ENCODE measurements at places on chromosomes 11 and 22.

DNA sequence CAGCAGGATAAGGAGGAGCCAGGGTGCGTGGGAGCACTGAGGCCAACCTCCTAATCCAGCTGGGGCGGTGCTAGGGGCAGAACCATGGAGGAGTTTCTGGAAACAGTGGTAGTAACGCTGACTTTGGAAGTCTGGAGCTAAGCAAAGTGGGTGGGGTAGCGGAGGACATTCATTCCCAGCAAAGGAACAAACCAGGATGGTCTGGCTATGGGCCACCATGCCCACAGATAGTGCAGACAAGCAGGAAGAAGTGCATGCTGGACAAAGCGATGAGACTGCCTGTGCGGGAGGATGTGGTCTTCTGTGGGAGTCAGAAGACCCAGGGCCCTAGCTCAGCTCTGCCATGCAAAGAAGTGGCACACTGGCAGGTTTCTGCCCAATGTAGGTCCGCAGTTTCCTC is 71.6 kb upstream of the CSNK2A3 start:
- DNase-seq: no peak

DNA sequence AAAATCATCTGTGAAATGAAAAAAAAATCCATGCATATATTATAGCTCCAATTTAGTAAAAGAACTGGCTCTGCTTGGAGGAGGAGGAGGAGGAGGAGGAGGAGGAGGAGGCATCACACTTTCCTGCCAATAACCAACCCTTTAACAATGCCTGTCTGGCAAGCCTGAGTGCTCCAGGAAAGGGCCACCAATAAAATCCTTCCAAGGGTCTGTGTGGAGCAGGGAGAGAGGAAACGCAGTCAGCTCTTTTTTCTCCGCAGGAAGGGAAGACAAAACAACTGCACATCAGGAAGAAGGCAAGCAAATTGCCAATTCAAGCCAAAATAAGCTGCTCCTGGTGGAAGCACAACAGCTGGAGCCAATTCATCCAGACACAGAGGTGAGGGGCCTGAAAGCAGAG is 139.0 kb downstream of the KCNC1 start:
- no peak for DNase-seq

GRCh38 chr11:80330264-80330663 is 889.4 kb upstream of the TENM4 start:
- DNase-seq: peak; percentile 14

GRCh38 chr11:24560324-24560723 is 63.5 kb downstream of the LUZP2 start:
- no peak for DNase-seq

DNA sequence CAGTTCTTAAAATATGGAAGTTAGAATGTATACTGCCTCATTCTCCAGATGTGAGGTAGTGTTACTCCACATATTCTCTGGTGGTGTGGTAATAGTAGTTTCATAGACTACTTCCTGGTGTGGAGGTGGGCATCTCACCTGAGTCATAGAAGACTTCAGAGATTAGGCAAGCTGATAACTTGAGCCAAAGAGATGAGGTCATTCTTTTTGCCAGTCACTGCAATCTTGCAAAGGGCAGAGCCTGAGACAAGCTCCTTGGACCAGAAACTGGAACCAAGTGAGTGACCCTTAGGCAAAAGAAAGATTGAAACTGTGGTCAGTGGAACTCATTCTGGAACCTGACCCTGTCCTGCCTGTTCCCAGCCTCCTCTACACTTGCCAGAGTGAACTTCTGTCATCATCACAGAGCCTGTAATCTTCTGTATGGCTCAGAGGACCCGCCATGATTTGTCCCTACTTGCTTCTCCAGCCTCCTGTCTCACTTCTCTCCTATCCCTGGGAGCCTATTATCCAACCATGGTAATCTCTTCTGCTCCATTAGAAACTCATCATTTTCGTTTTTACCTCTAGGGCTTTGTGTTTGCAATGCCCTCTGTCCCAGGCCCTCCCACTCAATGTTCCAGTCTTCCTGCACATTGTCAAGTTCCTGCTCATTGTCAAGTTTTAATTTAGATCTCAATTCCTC is 10.6 kb upstream of the CCDC83 start:
- no peak for DNase-seq

DNA sequence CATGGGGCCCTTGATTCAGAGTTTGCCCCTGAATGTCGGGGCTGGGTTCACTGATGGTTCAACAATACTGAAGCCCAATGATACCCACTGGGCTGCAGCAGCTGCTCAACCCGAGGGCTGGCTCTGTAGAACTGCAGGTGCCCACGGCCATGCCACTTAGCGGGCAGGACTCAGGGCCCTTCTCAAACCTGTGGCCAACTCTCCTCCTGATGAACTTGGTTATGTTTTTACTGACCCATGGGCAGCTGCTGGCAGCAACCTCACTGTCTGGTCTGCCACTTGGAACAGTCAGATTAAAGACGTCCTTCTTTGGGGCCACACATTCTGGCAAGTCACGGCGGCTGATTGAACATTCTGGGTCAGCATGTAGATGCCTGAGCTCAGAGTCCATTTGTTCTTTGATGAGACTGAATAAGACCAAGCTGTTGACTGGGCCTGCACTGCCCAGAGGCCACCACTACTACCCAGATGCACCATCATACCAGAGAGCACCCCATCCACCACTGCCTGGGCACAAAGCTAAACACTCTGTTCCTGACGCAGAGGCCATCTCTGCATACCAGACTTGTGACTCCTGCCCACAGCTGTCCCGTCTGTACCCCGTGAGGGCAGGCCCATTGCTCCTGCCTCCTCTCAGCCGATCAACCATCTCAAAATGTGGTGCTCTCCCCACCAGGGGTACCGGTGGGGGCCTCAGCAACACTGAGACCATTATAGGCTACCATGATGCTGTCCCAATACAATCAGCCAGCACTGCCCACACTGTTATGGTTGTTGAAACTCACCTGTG is 67.8 kb downstream of the SHANK2 start:
- no peak for DNase-seq

DNA sequence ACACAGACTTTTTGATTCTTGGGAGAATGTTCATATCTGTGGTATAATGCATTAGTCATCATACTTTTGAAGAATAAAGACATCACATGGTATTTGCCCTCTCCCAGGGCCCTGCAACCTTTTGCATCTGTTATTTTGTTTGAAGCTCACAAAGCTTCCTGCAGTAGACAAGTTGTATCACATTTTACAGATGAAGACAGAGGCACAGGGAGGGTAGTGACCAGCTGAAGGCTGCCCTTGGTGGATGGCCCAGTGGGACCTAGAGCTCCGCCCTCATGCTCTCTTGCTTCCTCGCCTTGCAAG is 66.4 kb downstream of the UBASH3B start:
- DNase-seq: peak; percentile 39

DNA sequence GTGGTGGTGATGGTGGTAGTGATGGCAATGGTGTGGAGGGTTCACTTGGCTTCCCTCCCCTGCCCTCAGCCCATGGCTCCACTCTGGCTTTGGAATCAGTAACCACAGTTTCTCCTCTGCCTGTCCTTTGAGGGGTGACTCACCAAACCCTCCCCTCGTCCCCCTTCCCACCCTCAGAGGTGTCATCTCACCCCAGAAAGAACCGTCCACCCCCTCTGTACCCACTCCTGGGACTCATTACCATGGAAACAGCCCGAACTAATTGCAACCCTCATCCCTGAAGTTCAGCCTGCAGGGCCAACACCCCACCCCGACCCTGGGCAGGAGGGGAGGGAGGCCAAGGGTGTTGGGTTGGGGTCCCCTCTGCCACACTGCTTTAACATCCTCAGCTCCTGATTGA is 26.6 kb downstream of the PHLDB1 start:
- no peak for DNase-seq

DNA sequence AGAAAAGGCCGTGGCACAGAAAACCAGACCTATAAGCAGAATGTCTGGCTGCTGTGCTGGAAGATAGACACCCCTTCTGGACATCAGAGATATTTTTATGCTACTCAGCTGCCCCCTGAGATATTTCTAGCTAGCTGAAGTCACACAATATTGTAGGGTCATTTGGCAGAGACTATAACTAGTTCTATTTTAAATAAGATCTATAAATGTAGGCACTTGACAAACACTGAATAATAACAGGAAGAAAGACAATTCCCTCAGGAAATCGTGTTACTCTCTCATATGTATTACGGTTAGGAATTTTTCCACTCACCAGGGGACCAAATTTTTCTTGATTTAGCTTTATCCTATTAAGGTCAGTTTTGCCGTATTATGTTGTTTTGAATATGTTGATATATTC is 845.4 kb downstream of the OPCML start:
- DNase-seq: no peak

DNA sequence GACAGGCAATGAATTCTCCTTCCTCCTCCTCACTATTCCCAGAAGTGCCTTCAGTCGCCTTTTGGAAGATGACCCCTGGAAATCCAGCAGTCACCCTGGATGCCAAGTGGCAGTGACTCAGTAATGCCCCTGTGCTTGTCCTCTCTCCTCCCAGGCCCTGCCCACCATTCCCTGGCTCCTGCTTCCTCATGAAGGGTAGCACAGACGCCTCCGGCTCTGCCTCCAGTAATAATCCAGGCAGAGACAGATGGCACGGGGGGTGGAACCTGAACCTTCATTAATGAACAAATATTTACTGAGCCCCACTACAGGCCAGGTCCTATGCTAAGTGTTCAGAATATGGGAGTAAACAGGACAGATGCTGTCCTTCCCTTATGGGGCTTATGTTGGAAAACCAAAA is 23.2 kb downstream of the SYT13 start:
- no peak for DNase-seq

DNA sequence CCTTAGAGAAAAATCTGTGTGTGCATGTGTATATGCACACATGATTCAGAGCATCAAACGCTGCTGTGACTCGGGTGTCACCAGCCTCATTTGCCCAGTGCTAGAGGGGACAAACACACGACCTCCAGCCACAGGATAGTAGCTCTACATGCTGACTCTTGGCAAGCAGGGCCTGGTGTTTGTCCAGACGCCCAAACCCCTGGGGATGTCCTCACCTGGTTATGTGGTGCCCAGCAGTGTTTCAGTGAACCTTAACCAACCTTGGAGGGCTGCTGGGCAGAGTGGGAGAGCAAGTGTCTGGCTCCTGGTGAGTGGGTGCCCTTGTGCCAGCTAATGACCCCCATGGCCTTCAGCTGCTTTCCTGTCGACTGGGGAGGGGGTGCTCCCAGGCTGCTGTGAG is 26.7 kb downstream of the IGLL1 start:
- no peak for DNase-seq

- no peak for DNase-seq
Measured at GRCh38 chr11:3077189-3077836, 20.1 kb upstream of the CARS1 start.

DNA sequence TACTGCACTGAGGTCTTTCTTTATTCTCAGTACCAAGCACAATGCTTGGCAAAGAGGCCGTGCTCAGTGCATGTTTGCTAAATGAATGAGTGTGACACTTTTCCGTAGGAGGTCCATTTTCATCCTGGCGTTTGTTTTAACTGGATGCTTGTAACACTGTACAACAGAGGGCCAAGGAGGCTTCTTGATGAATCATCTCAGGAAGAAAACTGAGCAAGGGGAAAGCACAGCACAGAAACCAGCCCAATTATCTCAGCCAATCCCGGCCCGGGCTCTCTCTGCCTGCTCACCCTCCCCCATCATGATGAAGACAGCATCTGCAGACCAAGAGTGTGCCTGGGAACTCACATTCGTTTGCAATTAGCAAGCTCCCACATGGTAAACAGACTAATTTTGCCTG is 570.3 kb downstream of the OPCML start:
- DNase-seq: peak; percentile 5

GRCh38 chr11:33617672-33618350 is 82.8 kb downstream of the C11orf91 start:
- DNase-seq: no peak

DNA sequence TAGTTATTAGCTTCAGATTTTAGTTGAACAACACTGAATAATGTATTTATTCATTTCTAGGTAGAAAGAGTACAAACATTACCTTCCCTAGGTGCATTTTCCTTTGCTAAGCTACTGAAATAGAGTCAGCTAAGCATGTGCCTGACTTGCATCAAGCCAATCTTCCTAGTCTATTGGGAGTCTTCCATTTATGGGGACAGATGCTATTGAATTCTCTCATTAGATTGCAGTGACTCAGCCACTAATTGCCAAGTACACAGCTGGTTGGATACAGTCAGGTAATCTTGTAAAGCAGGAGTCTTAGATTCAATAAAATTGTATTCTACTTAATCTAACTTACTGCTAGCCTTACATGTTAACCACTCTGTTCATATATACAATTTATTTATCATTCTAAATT is 55.2 kb upstream of the RPS13 start:
- DNase-seq: no peak

DNA sequence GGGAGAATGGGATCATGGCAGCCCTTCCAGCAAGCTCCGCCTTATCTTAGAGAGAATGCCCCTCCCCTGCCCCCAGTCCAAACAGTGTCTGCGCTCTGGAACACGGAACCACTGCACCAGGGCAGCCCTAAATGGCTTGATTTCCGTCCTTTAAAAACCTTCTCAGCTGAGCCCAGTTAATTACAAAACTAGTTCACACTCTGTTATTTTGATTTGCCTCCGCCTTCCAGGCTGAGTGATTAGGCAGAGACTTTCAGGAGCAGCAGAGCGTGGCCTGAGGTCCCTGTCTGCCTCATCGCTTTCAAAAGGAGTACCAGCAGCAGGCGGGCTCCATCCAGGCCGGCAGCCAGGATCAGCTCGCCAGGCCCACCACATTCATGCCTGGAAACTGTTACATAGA is 313.0 kb downstream of the BRD1 start:
- DNase-seq: no peak

DNA sequence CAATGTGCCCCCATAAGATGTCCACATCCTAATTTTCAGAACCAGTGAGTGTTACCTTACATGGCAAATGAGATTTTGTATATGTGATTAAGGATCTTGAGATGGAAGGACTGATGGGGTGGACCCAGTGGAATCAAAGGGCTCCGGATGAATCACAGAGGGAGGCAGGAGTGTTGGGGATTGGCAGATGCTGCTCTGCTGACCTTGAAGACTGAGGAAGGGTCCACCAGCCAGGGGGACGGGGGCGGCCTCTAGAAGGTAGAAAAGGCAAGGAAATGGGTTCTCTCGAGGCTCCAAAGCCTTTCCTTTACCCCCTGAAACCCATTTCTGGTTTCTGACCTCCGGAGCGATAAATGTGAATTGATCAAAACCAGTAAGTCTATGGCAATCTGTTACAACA is 18.8 kb downstream of the TMEM218 start:
- no peak for DNase-seq

GRCh38 chr11:44247508-44247907 is 62.4 kb downstream of the ALX4 start:
- no peak for DNase-seq

DNA sequence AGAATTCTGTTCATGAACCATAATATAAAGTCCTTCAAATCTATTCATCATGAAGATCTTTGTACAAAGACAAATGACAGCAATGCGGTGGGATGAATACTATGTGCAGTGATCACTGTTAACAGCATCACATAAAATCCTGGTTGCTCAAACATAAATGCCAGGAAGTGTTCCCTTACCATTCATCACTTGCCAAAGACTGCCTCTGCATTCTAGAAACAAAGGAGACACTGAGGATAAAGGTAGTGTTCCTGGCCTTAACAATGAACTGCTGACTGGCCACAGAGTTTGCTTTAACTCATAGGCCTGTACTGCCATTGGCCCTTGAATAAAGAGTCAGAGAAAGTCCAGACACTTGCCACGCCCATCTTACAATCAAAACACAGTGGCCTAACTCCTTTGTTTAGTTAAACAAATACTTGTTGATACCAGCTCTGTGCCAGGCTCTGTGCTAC is 29.5 kb downstream of the C2CD3 start:
- DNase-seq: no peak
